Panc1 (cell line): ENCODE measurements at places on chromosomes 3 and 15. TPM values are rescaled to one million over a fixed set of nuclear protein-coding genes. Genes with fewer than 3 reads are reported as not detected.

DNA sequence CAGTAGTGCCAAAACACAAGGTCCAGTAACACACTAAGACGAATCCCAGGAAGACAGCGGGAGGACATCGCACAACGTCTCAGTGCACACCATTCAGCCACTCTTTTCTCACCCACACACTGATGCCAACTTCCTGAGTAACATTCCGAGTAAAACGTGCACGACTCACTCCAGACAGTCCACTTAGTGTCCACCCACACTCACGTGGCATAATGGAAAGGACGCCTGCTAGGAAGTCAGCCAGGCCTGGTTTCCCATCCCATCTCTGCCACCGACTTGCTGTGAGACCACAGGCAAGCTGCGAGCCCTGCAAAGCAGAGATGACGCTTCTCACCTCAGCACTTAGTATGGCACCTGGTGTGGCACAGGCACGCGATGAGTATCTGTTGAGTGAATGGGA lies 36.8 kb upstream of the VGLL4 start:
- no peaks in the 10 kb centered on the region for H3K36me3 ChIP-seq
- H3K27ac ChIP-seq = no peak overlapping the region
- H3K4me1 ChIP-seq = no peaks in the 10 kb centered on the region
- H3K27me3 ChIP-seq = no peaks in the 10 kb centered on the region
- DNase-seq = no peak
- no peak overlapping the region for H3K4me3 ChIP-seq

GRCh38 chr15:32682569-32682968 lies 35.2 kb upstream of the GREM1 start:
- H3K27ac ChIP-seq = no peak overlapping the region
- H3K27me3 ChIP-seq = no peaks in the 10 kb centered on the region
- no peaks in the 10 kb centered on the region for H3K4me1 ChIP-seq
- no peaks in the 10 kb centered on the region for H3K36me3 ChIP-seq
- DNase-seq = no peak

- H3K4me3 ChIP-seq = no peak overlapping the region
- no peaks in the 10 kb centered on the region for H3K4me1 ChIP-seq
- H3K27ac ChIP-seq = no peak overlapping the region
- no peaks in the 10 kb centered on the region for H3K36me3 ChIP-seq
Observed at GRCh38 chr15:86164232-86164898, 84.7 kb downstream of the AGBL1 start.

DNA sequence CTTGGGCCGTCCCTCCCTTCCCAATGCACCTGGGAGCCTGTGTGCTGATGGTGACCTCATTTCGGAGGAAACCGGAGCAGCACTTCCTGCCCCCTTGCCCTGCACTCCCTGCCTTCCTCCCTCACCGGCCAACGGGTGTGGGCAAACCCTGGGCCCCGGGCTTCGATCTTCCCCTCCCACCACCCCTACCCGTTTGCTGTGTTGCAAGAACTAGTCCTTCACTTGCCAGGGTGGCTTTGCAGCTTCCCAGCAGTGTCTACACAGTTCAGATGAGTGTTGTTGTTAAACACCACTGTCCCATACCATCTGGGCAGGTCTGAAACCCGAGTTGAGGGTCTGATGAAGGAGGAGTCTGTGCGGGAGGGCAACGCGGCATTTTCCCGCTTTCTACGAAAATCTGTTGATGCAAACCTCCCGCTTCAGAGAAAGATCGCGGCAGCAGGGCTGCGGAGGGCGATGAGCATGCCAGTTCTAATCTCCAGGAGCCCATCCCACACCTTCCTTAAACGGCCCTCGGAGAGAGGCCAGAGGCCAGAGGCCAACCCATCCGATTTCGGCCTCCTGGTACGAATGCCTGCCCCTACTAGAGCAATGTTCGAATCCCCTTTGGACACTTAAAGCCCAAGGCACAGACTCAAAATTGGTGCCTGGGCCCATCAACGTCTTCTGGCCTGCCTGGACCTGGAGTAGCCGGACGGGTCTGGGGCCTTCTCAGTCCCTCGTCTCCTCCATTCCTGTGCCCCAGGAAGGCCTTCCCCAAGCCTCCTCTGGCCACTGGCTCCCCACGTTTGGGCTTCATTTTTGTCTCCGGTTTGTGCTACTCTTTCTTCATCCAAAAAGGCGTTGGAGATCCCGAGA lies 35.7 kb upstream of the POLG start:
- H3K27ac ChIP-seq = no peak overlapping the region
- peaks cover 7% of the 10 kb centered on the region for H3K27me3 ChIP-seq
- no peak overlapping the region for H3K4me3 ChIP-seq
- H3K36me3 ChIP-seq = no peaks in the 10 kb centered on the region
- no peak for DNase-seq

- no peak overlapping the region for H3K27ac ChIP-seq
- H3K4me3 ChIP-seq = no peak overlapping the region
- H3K4me1 ChIP-seq = no peaks in the 10 kb centered on the region
- no peaks in the 10 kb centered on the region for H3K36me3 ChIP-seq
- no peaks in the 10 kb centered on the region for H3K27me3 ChIP-seq
Observed at GRCh38 chr3:196518966-196519717, 4.0 kb upstream of the SMCO1 start.

- no peak for DNase-seq
- no peaks in the 10 kb centered on the region for H3K36me3 ChIP-seq
- no peak overlapping the region for H3K4me3 ChIP-seq
- no peaks in the 10 kb centered on the region for H3K27me3 ChIP-seq
Observed at GRCh38 chr3:16789344-16790120, 95.2 kb upstream of the PLCL2 start.

DNA sequence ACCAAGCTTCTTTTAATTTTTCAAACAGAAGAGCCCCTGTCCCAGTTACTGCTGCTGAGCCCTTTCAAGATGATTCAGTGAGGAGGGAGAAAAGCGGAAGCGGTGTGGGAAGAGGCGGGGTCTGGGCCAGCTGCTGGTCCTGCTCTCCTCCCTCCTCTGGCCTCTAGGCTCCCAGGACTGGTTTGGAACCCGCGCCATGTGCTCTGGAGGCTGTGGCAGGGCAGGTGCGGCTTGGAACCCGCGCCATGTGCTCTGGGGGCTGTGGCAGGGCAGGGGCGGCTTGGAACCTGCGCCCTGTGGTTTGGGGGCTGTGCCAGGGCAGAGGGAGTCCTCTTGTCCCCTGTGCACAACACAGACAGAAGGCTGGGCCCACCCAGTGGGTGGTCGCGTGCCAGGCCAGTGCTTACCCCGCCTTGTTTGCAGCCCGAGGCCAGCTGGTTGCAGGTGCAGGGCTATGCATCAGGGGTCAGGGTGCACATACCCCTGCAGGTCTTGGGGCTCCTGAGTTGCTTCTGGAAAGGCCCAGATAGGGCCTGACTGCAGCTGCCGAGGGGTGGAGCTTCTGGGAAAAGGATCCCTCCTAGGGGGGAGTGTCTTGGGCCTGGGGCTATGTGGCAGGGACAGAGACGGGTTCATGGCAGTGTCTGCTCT lies 12.2 kb downstream of the ALG1L2 start:
- no peak overlapping the region for H3K4me3 ChIP-seq
- no peaks in the 10 kb centered on the region for H3K36me3 ChIP-seq
- no peaks in the 10 kb centered on the region for H3K4me1 ChIP-seq
- DNase-seq = no peak

- H3K4me3 ChIP-seq = no peak overlapping the region
- no peaks in the 10 kb centered on the region for H3K27me3 ChIP-seq
- H3K4me1 ChIP-seq = no peaks in the 10 kb centered on the region
- no peak for DNase-seq
- H3K36me3 ChIP-seq = no peaks in the 10 kb centered on the region
Observed at GRCh38 chr15:31740203-31740602, 290.1 kb upstream of the CHRNA7 start.

Gene PCCB
- 63.4 TPM for total RNA-seq
